Esophagus muscularis mucosa (tissue), 4 donors: ENCODE measurements at places on chromosomes 16 and 17. TPM values are rescaled to one million over a fixed set of nuclear protein-coding genes. Genes with fewer than 3 reads are reported as not detected.

Gene MT1G
- 19.0 TPM for total RNA-seq

Gene KRTAP2-1
- total RNA-seq = not detected

Gene ST6GALNAC1
- total RNA-seq = 0.83 TPM

Gene BCAR1
- total RNA-seq = 45.7 TPM

Gene AOC3
- total RNA-seq = 89.0 TPM

Gene CENPX
- total RNA-seq = 89.8 TPM

Gene GGA2
- total RNA-seq = 25.0 TPM

Gene OR2C1
- not detected for total RNA-seq

Gene TBC1D28
- not detected for total RNA-seq
